ENCODE measurements at places on chromosomes 7 and 10.

GRCh38 chr7:68706291-68706690, 892.0 kb upstream of the AUTS2 start:
- DNase-seq, result no peak

DNA sequence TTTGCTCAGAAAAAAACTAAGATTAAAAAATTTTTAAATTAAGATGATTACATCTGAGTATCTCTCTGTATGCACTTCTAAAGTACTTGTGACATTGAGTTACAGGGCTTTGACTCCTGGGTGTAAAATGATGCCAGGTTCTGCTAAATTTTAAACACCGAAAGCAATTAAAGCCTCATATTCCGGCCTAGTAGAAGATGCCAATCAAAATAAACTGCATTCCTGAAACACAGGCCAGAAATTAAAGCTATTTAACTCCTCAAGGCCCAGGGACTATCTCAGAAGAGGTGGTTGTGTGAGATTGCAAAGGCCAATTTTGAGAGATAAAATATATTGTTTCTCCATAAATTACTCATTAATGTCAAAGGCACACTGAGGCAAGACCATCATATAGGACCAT, 388.3 kb downstream of the KIF20B start:
- DNase-seq, result no peak

GRCh38 chr7:2473496-2474180, 2.6 kb downstream of the GRIFIN start:
- DNase-seq, result no peak

DNA sequence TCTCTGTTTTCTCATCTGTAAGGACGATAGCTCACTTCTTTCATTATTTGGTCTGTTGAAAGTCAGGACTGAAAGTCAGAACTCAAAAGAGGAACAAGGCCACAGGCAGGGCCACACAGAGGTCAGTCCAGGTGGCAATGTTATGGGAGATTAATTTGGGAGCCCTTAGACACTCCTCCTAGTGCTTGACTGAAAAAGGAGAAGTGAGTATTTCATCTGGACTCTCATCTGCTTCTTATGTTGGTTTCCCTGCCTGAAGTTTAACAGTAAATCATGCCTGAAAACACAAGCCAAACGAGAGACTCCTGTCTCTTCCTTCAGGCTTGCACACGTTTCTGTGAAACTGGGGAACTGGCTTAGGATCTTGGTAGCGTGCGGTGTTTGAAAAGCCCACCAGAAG, 248.5 kb downstream of the BUB3 start:
- DNase-seq, result no peak

DNA sequence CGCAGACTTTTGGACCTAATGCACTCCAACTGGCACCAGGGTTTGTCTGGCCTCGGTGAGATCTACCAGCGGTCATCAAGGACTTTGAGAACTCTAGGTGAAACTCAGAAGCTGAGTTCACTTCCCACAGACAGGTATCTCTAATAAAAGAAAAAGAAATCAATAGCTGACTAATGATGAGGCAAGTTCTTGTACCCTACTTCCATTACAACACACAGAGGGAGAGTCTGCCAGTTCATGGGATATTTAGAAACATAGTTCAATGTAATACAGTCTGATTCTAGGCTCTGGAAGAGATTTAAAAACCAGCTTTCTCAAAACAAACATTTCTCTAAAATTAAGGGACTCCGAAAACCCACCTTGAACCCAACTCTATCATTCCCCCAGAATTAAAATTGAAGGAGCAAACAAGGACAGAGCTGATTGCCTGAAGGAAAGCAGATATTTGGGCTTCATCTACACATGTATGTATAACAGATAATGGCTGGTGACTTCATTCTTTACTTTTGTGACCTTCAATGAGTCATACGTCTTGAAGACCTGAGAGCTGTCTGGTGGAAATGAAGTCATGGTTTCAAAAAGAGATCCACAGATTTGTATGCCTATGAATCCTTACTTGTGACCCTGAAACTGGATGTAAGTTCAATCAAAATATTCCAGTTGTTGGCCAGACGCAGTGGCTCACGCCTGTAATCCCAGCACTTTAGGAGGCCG, 2.7 kb upstream of the PNLIPRP1 start:
- DNase-seq, result no peak

DNA sequence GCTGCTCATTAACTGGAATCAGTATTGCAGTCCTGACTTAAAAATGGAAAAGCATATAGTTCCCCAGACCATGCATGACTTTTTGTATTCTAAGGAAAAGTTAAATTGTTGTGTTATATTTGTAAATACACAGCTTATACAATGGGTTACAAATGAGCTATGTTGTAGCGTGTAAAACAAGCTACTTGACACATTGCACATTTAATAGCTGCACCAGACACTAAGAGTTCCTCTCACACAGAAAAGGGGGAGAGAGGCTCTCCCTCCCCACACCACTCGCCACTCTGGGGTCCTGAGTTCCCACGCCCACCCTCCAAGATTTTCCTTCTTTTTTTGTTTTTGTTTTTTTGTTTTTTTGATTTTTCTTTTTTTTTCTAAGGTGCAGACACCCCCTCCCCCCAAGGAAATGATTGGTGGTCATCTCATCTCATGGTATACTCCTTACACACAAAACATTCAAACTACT, 6.3 kb downstream of the KLF6 start:
- DNase-seq, result no peak

- DNase-seq, result no peak
Observed at GRCh38 chr10:114140036-114140435, 34.0 kb downstream of the CCDC186 start.

- no peak for DNase-seq
Observed at GRCh38 chr10:24623383-24623782, 100.3 kb downstream of the ARHGAP21 start.

DNA sequence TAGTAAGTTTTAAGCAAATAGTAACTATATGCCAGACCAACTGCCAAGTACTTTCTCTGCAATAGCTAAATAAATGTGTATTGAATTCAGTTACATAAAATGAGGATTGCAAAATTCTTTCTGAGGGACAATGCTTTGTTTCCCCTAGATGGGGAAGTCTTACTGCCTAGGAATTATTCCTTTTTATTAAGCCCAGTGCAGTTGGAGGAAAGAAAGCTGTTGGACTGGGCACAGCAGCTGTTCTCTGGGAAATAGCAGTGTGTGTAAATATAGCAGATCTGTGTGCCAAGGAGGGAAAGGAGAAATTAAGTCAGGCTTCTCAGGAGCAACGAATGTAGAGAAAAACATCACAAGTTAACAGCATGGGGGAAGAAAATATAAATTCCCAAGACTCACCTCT, 77.1 kb downstream of the SEC23IP start:
- no peak for DNase-seq

- DNase-seq, result no peak
Observed at GRCh38 chr10:49173853-49174252, 14.3 kb downstream of the TMEM273 start.

GRCh38 chr7:39686261-39686924, 63.0 kb downstream of the RALA start:
- DNase-seq, result no peak

GRCh38 chr10:69716711-69717560, 84.8 kb upstream of the COL13A1 start:
- no peak for DNase-seq
